ENCODE measurements at places on chromosomes 4 and X. TPM values are rescaled to one million over a fixed set of nuclear protein-coding genes. Genes with fewer than 3 reads are reported as not detected.

- no peak for DNase-seq
Measured at GRCh38 chr4:179095585-179096221, 1653.5 kb upstream of the AGA start.

- DNase-seq: no peak
Measured at GRCh38 chr4:158741326-158742021, 18.3 kb upstream of the PPID start.

GRCh38 chrX:41922431-41923151 is 763 bp downstream of the CASK start:
- DNase-seq: peak; percentile 19

DNA sequence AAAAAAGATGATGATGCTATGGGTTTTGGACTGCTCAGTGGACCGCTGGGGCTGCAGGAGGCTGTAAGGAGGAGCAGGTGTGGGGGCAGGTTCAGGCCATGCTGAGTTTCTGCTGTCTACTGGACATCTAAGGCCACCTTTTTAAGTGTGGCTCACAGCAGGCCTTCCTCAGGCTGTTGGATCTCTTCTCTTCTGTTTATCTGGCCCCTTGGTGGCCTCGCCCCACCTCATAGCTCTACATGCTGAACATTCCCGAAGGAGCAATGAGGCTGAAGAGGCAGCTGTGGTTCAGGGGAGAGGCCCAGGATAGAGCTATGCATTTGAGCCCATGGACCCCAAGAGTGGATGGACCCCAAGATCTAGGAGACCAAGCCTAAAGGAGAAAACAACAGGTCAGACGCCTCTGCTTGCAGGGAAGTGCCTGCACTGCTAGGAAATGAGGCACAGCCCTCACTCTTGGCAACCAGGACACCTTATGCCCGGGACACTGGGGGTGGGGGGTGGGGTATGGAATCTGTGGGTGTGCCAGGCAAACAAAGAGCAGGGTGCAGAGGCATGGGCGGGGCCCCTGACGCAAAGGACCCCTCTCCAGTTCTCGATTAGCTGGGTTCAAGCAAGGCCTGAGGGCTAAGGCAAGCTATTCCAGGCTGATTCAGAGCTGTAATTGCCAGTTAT is 168.9 kb downstream of the BCOR start:
- DNase-seq: no peak

- DNase-seq: no peak
Measured at GRCh38 chr4:36652857-36653256, 371.4 kb downstream of the DTHD1 start.

DNA sequence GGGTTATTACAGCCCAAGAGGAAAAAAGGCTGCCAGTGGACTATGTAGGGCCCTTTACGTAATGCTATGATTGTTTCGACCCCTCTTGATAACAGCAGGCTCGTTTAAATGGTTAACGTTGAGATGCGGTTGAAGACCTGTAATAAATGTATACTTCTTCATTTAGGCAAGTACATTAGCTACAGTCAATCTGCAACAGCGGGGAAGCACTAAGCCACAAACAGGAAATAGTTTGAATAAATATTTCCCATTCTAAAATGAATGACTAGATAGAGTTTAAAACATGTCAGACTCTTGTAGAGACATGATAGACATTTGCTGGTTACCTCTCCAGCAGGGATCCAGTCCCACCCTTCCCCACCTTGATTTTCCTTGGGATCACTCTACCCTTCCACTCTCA is 38.1 kb upstream of the STIM2 start:
- DNase-seq: no peak

- no peak for DNase-seq
Measured at GRCh38 chrX:76931518-76931917, 504.0 kb downstream of the MAGEE1 start.

- no peak for DNase-seq
Measured at GRCh38 chr4:126756050-126756829, 876.5 kb upstream of the INTU start.

DNA sequence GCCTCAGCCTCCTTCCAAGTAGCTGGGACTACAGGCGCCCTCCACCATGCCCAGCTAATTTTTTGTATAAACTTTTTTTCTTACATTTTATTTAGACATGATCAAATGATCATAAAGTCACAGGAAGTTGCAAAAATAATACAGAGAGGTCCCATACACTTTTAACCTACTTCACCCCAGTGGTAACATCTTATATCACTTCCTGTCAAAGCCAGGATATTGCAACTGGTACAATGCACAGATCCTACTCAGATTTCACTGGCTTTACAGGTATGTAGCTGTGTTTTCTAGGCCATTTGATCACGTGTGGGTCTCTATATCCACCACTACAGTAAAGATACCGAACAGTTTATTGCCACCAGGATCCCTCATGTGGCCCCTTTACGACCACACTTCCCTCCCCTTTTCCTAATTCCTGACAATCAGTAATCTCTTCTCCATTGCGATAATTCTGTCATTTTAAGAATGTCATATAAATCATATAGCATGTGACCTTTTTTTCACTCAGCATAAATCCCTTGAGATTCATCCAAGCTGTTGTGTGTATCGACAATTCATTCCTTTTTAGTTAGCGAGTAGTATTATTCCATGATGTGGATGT is 18.0 kb downstream of the RPS6KA3 start:
- no peak for DNase-seq

DNA sequence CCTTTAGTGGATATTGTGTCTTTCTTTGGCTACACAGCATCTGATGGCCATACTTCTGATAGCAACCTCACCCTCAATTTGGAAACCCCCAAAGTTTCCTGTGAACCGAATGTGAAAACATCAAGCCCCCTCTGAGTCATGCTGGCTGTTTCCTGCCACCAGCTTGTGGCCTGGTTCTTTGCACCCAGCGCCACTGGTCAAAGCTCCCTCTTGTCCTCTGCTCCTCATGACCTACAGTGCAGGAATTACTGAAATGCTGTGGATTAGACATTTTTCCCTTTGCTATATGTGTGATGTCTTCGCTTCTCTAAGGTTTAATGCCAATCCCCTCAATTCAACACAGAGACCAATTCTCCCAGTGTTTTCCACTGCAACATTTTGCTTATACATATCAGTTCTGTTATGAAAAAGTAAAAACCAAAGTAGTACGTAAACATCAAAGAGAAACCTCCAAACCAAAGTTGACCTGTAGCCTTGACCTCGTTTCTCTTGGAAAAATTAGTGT is 224.0 kb upstream of the TENM3 start:
- DNase-seq: peak; percentile 24

DNA sequence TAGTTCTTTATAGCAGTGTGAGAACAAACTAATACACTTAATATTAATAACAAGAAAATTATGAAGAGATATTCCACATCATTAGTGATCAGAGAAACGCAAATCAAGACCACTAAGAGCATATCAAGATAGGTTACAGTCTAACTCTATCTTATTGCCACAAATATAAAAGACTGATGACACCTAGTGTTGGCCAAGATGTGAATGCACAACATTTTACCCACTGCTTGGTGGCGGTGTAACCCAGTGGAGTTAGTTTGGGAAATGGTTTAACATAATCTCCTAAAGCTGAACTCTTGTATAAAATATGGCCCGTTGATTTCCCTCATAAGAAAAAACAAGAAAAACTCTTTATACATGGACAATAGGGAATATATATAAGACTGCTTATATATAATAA is 92.4 kb downstream of the SLITRK2 start:
- DNase-seq: no peak

GRCh38 chr4:2934077-2934812 is 29.0 kb downstream of the NOP14 start:
- DNase-seq: no peak

DNA sequence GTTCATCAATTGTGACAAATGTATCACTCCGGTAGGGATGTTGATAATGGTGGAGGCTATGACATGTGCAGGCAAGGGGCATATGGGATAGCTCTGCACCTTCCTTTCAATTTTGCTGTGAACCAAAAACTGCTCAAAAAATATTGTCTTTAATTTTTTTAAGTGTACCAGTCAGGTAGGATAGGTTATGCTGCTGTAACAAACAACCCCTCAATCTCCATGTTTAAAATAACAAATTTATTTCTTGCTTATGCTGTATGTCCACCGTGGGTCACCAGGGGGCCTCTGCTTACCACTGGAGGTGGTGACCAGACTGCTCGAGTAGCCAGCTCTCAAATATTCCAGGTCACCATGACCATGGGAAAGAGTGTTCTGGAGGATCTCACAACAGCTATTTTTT is 23.4 kb upstream of the MSX1 start:
- DNase-seq: no peak

GRCh38 chr4:3708103-3708510 is 58.1 kb upstream of the ADRA2C start:
- no peak for DNase-seq

DNA sequence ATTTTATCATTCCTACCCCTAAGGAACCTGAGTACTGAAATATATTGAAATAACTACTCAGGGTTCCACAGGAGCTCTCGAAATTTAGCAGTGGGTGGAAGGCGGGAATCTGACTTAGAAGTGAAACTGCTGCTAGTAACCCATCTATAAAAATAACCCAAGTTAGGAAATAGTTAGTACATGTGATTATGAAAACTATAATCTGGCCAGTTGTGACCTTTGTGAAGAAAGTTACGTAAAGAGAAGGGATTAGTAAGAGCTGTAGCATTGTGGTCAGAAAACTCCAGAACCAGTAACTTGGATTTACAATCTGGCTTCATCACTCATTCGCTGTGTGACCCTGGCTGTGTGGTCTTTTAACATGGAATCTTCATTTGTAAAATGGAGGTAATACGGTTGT is 175.5 kb downstream of the RAPGEF2 start:
- DNase-seq: no peak

DNA sequence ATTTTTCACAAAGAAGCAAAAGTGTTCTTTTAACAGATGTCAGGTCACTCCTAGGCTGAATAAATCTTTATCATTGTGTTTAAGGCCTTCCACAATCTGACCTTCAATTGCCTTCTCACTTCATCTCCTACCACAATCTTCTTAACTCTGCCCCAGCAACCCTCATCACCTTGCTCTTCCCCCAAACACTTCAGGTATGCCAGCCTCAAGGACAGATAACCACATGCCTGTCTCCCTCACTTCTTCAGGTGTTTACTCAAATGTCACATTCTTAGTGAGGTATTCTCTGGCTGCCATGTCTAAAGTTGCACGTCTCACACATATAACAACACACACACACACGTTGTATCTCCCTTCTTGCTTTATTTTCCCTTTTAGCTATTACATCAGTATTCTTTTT is 146.5 kb downstream of the ANKRD50 start:
- DNase-seq: no peak

- DNase-seq: peak; percentile 3
Measured at GRCh38 chrX:45172890-45173289, 27.8 kb downstream of the DIPK2B start.

DNA sequence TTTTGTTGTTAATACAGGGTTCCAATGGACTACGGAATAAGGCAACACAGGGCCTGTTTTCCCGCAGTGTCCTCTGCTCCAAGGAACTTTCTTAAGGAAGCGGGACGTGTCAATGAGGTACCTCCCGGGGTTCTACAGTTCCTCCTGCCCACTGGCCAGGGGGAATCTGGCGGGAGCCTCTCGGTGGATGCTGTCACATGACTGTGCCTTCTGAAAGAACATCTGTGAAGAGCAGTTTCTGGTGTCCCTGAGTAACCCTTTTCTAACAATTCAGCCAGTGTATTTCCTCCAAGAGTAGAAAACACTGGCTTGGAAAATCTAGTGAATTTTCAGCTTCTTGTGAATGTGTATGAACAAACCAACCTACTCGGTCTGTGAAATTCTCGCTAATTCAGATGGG is 32.7 kb downstream of the MFAP3L start:
- no peak for DNase-seq

GRCh38 chr4:135670548-135670947 is 1469.0 kb upstream of the PABPC4L start:
- DNase-seq: no peak

DNA sequence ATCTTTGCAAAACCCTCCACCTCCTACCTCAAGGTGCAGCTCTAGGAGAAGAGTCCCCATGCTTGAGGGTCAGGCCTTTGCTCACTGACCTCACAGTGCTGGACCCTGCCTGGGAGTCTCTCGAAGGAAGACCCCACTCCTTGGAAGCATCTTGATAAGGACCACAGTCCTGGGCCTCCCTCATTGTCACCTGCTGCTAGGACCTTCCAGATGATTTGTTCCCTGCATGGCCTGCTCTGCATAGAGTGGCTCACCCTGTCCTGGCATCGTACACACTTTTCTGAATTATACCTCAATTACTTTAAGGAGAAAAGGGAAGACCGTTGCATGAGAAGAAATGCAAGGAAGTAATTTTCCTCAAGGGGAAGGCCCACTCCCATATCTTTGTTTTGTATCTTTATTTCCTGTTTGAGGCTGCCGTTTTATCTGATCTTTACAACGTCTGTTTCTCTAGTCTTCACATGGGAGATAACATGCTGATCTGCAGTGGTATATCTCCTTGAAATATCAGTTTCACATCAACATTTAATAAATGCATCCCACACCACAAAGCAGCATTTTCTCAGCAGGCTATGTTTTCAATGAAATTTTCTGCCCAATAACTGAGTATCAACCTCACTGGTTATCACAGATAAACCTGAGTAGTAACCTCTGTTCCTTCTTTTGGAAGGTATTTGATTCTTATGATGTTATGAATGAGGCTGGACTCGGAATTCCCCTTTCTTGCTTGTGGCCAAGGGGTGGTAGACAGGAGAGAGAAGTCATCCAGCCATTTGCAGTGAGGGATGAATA is 15.0 kb upstream of the AKAP17A start:
- DNase-seq: peak; percentile 72

GRCh38 chr4:161799710-161800109 is 364.1 kb downstream of the FSTL5 start:
- DNase-seq: no peak

GRCh38 chrX:129748305-129748704 is 9.5 kb downstream of the XPNPEP2 start:
- DNase-seq: no peak

- no peak for DNase-seq
Measured at GRCh38 chrX:136034668-136035067, 49.4 kb downstream of the SLC9A6 start.

DNA sequence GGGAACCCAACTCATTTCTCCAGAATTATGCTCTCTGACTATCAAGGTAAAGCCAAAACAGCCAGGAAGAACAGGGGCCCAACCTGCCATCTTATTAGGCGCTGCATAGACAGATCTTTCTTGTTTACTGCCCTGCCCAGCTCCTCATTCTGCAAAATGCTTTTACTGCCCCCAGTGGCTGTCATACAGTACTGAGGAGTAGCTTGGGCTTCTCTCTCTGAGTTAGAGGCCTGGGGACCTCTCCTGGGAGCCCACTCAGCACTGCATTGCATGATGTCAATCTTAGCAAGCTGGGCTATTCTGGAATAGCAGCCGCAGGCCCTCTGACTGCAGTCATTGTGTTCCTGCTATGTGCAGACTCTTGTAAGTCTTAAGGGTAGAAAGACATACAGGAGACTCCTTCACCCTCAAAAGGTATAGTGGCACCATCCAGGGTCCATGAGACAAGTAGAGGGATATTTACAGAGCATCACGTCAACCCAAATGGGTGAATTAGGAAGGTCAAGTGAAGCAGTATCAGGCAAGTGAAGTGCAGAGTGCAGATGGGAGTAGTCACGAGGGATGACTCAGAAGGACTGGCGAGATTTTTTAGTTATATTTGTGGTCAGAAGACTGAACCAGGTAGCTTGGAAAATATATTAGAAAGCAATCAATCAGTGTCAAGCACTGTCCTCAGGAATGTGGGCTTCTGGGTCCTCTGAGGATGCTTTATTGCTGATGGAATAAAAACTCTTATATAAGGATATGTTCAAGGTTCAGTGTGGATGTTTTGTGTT is 294.1 kb upstream of the SFRP2 start:
- DNase-seq: no peak

Gene ZNF732
- total RNA-seq: not detected

Gene IL1RAPL1
- total RNA-seq: not detected

Gene PNMA6F
- total RNA-seq: not detected

Gene USP26
- total RNA-seq: not detected

Gene RHOXF1
- not detected for total RNA-seq

Gene MAGEB2
- total RNA-seq: not detected

Gene SPANXN3
- not detected for total RNA-seq

Gene CXCL11
- not detected for total RNA-seq

All from CD8-positive, alpha-beta T cell (primary cell).